Lower lobe of right lung (tissue), 2 donors: ENCODE measurements at places on chromosomes 3 and 15. TPM values are rescaled to one million over a fixed set of nuclear protein-coding genes. Genes with fewer than 3 reads are reported as not detected.

DNA sequence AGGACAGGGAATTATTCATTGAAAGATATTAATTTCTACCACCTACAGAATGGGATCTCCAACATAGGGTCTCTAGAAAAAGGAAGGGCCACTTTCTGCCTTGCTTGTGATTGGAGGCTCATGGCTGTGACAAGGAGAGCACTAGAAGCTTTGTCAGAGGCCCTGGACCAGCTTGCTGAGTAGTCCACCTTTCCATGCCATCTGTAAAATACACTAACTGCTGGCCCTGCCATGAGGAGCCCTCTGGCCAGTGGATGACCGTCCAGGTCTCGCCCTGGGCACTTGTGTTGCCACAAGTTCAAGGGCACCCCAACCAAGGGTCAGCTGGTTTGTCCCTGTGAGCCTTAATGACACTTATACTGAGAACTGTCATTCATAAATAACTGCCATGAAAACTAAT lies 1.6 kb upstream of the SYNM start:
- H3K36me3 ChIP-seq: no peaks in the 10 kb centered on the region
- no peak for DNase-seq
- no peak overlapping the region for H3K4me3 ChIP-seq
- peaks cover 60% of the 10 kb centered on the region for H3K27me3 ChIP-seq

DNA sequence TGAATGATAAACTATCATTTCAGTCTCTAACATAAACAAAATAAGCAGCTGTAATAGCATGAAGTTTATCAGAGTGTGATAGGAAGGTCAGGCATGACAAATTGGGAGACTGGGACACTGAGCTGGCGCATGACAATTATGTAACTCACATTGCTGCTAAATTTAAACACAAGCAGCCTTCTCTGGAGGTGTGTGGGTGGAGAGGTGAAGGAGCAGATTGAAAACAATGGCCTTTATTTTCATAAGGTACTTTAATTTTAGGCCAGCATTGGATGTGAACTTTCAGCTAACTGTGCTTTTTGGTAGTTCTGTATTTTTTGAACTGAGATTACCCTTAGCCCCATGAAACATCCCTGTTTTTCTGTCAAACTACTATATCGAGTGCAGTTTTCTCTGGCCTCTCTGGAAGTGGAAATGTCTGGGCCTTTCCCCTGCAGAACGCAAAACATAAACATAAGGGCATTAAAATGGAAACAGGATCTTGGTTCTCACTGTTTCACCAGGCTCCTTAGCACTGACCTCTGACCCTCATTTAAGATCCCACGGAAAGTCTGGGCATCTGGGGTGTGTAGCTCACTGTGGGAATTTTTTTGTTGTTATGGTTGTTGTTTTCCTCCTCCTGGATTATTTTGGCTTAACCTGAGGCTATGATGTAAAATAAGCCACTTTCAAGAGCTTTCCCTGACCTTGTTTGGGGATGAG lies 160.1 kb upstream of the DPH6 start:
- no peak overlapping the region for H3K4me3 ChIP-seq
- DNase-seq: no peak
- no peaks in the 10 kb centered on the region for H3K27me3 ChIP-seq
- H3K36me3 ChIP-seq: no peaks in the 10 kb centered on the region

GRCh38 chr3:29557186-29557585 lies 276.3 kb downstream of the RBMS3 start:
- DNase-seq: no peak
- no peaks in the 10 kb centered on the region for H3K27me3 ChIP-seq
- H3K27ac ChIP-seq: no peak overlapping the region
- H3K4me3 ChIP-seq: no peak overlapping the region
- H3K4me1 ChIP-seq: peaks cover 12% of the 10 kb centered on the region

- no peaks in the 10 kb centered on the region for H3K27me3 ChIP-seq
- H3K36me3 ChIP-seq: no peaks in the 10 kb centered on the region
- H3K4me3 ChIP-seq: no peak overlapping the region
- H3K4me1 ChIP-seq: no peaks in the 10 kb centered on the region
- no peak overlapping the region for H3K27ac ChIP-seq
- DNase-seq: no peak
Observed at GRCh38 chr3:168273917-168274316, 178.2 kb upstream of the GOLIM4 start.

- no peak overlapping the region for H3K27ac ChIP-seq
- no peak overlapping the region for H3K4me3 ChIP-seq
- DNase-seq: no peak
- peaks cover 25% of the 10 kb centered on the region for H3K4me1 ChIP-seq
Observed at GRCh38 chr3:120163816-120164215, 69.6 kb upstream of the GSK3B start.

ZMAT3 gene
- total RNA-seq: 20.6 TPM

RTP2 gene
- total RNA-seq: not detected

TSC22D2 gene
- total RNA-seq: 21.3 TPM

KIF15 gene
- 1.3 TPM for total RNA-seq

CPEB1 gene
- 2.7 TPM for total RNA-seq

MESP2 gene
- total RNA-seq: not detected

DNA sequence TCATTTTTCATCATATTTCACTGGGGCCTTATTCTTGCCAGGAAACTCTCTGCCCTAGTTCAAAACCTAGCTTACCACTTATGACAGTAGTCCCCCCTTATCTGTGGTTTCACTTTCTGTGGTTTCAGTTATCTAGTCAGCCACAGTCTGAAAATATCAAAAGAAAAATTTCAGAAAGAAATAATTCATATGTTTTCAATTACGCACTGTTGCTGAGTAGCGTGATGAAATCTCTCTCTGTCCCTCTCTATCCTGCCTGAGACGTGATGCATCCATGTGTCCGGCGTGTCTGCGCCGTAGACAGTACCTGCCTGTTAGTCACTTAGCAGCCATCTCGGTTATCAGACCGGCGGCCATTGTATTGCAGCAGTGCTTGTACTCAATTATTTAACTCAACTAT lies 369.9 kb upstream of the MCTP2 start:
- no peak overlapping the region for H3K27ac ChIP-seq
- peaks cover 4% of the 10 kb centered on the region for H3K4me1 ChIP-seq
- DNase-seq: no peak
- no peaks in the 10 kb centered on the region for H3K36me3 ChIP-seq
- H3K4me3 ChIP-seq: no peak overlapping the region

DNA sequence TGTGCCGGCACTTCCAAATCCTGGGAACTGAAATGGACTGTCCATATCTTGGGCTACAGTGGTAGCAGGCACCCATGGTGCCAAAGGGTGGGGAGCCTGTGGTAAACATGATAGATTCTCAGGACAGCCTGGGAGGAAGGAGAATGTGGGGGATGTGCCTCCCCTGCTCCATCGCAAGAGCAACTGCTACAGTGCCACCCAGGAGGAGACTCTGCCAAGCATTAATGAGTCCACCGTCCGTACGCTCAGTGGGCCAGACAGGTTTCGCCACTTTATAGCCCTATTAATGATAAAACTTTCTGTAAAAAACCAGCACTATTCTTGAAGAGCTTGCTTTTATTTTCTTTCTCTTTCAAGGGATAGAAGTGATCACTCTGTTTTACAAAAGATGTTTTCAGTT lies 75.2 kb downstream of the FMN1 start:
- no peaks in the 10 kb centered on the region for H3K36me3 ChIP-seq
- DNase-seq: no peak
- no peaks in the 10 kb centered on the region for H3K27me3 ChIP-seq

FBXL22 gene
- total RNA-seq: 1.4 TPM

- H3K36me3 ChIP-seq: no peaks in the 10 kb centered on the region
- H3K27me3 ChIP-seq: no peaks in the 10 kb centered on the region
- peaks cover 29% of the 10 kb centered on the region for H3K4me1 ChIP-seq
Observed at GRCh38 chr3:159837725-159838124, 150.9 kb upstream of the IL12A start.

CLSTN2 gene
- total RNA-seq: 4.5 TPM

DNA sequence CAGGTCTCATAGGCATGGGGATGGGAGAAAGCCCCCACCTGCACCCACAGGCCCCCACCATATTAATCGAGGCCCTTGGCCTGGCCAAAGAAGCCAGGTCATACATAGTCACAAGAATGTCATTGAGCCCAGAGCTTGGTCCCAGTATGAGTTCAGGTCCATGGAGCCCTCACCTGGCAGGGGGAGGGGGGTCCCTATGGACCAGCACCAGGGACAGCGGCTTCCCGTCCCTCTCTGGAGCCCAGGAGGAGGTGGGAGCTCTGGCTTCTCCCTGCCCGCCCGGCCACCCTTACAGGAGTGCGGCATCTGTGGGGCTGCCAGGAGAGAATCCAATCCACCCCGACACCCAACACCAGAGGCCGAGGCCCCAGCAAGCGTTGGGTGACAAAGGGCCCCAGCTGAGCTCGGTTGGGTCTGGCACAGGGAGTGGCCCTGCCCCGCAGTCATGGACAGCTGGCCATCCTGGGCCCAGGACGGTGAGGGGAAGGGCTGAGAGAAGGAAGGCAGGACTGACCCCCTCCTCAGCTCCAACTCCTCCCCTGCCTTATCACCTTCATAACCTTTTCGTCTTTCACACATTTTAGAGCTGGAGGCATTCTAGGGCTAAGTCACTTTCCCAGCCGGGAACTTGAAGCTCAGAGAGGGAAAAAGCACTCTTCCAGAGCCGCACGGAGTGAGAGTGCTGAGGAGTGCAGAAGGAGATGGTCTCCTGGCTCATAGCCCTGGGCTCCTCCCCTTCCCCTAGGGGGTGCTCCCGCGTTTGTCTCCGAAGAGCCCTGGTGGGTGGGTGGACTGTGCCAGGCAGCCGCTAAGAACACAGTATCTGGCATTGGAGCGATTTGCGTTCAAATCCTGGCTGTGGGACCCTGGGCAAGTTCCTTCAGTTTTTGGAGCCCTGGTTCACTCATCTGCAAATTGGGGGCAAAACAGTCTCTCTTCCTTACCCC lies 54.6 kb downstream of the ATP2B2 start:
- no peak for DNase-seq
- H3K27ac ChIP-seq: no peak overlapping the region
- H3K36me3 ChIP-seq: no peaks in the 10 kb centered on the region
- peaks cover 11% of the 10 kb centered on the region for H3K27me3 ChIP-seq
- H3K4me3 ChIP-seq: no peak overlapping the region
- H3K4me1 ChIP-seq: no peaks in the 10 kb centered on the region

DNA sequence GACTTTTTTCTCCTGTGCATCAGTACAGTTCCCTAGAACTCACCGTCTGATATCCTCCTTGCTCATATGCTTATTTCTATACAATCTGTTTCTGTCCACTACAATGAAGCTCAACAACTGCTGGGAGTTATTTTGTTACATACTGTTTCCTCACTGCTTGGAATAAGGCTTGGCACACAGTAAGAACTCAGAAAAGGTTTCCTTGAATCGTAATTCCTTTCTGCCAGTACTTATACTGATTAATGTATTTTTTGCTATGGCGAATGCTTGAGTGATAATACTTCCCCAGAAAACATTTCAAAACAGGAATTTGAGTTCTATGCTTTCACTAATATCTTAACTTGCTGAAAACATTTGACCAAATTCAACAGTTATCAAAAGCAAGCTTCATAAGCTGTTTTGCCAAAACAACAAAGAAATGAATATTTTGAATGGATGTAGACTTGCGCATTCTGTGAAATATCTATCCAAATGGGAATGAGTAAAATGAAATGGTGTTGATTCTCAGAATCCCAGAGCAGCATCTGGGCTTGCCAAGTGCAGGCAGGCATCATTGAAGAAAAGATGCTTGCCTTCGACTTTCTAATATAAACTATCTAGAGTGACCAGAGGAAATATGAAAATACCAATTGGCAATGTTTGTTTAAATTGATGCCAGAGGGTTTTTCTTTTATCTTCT lies 286.3 kb downstream of the RAP2B start:
- no peak overlapping the region for H3K4me3 ChIP-seq
- no peaks in the 10 kb centered on the region for H3K36me3 ChIP-seq
- no peaks in the 10 kb centered on the region for H3K4me1 ChIP-seq
- no peak overlapping the region for H3K27ac ChIP-seq

GRCh38 chr3:195397524-195397923 lies 45.3 kb downstream of the ACAP2 start:
- DNase-seq: no peak
- no peaks in the 10 kb centered on the region for H3K36me3 ChIP-seq
- H3K4me1 ChIP-seq: peaks cover 19% of the 10 kb centered on the region
- no peaks in the 10 kb centered on the region for H3K27me3 ChIP-seq
- no peak overlapping the region for H3K4me3 ChIP-seq
- H3K27ac ChIP-seq: no peak overlapping the region

- no peak overlapping the region for H3K27ac ChIP-seq
- no peaks in the 10 kb centered on the region for H3K4me1 ChIP-seq
- no peaks in the 10 kb centered on the region for H3K36me3 ChIP-seq
- H3K4me3 ChIP-seq: no peak overlapping the region
- H3K27me3 ChIP-seq: no peaks in the 10 kb centered on the region
Observed at GRCh38 chr15:84937144-84937543, 44.5 kb upstream of the PDE8A start.

DNA sequence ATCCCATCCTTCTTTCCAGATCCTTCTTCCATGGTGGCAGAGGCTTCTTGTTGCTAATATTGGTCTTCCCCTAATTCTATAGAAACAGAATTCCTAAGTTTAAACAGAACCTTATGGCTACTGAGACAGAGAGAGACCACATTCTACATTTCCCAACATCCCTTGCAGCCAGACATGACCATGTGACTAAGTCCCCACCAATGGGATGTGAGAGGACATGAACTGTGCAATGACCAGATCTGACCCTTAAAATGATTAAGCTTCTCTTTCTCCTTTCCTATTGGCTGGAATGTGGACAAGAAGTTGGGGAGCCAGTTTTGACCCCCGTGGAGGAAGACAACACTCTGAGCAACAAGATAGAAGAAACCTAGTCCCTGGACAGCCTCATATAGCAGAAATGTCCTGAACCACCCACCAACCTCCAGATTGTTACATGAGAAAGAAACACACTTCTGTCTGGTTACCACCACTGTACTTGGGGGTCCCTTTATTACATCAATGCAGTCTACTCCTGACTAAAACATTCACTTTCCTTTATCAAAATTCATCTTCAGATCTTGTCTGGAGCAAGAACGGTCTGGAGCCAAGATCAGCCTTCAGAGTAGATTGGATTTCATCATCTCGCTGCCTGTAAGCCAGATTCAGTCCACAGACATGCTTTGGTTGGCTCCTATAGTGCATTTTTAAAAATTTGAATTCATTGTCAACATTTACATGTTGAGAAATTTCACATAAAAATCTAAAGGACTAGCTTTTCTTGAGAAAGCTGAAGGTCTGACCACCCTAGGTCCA lies 183.9 kb downstream of the SHQ1 start:
- no peak overlapping the region for H3K4me3 ChIP-seq
- no peaks in the 10 kb centered on the region for H3K27me3 ChIP-seq
- no peaks in the 10 kb centered on the region for H3K36me3 ChIP-seq
- DNase-seq: no peak
- H3K27ac ChIP-seq: no peak overlapping the region
- H3K4me1 ChIP-seq: no peaks in the 10 kb centered on the region

GNL3 gene
- total RNA-seq: 35.2 TPM

DOCK3 gene
- total RNA-seq: 1.5 TPM

GRCh38 chr3:169218314-169218983 lies 445.1 kb downstream of the MECOM start:
- DNase-seq: no peak
- no peak overlapping the region for H3K27ac ChIP-seq
- no peaks in the 10 kb centered on the region for H3K4me1 ChIP-seq
- H3K4me3 ChIP-seq: no peak overlapping the region
- H3K36me3 ChIP-seq: no peaks in the 10 kb centered on the region
- H3K27me3 ChIP-seq: no peaks in the 10 kb centered on the region

CIP2A gene
- 3.2 TPM for total RNA-seq

GRCh38 chr3:58034738-58035523 lies 26.7 kb downstream of the FLNB start:
- no peaks in the 10 kb centered on the region for H3K36me3 ChIP-seq
- DNase-seq: no peak
- no peak overlapping the region for H3K27ac ChIP-seq
- H3K4me1 ChIP-seq: peaks cover 15% of the 10 kb centered on the region
